GM23248 (cell line): ENCODE measurements at places on chromosomes 5 and 9. TPM values are rescaled to one million over a fixed set of nuclear protein-coding genes. Genes with fewer than 3 reads are reported as not detected.

Gene AFAP1L1
- total RNA-seq, result 0.38 and 0.76 TPM in 2 replicates

Gene AGXT2
- total RNA-seq, result not detected in 2 replicates

Gene MVB12B
- 5.5 and 8.3 TPM in 2 replicates for total RNA-seq

Gene GABRA1
- total RNA-seq, result not detected in 2 replicates

- DNase-seq, result peak; percentile 41
Observed at GRCh38 chr5:39024884-39025283, 49.3 kb downstream of the RICTOR start.

DNA sequence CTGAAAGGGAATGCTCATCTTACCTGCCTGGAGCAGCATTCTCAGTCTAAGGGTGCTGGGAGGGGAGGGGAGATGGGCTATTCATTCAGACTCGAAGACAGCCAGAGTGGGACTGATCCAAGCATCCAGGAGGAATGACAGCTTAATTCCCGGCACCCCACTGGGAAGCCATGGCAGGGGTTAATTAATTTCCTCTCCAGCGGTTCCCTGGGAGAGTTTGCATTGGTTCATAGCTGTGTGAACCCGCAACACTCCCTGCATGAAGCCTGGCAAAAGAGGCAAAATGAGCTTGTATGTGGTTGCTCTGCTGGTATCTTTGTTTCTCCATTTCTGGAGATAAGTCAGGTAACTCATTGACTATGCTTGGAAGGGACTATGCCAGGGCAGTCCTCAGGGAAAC is 401.0 kb upstream of the SLC24A2 start:
- DNase-seq, result no peak

DNA sequence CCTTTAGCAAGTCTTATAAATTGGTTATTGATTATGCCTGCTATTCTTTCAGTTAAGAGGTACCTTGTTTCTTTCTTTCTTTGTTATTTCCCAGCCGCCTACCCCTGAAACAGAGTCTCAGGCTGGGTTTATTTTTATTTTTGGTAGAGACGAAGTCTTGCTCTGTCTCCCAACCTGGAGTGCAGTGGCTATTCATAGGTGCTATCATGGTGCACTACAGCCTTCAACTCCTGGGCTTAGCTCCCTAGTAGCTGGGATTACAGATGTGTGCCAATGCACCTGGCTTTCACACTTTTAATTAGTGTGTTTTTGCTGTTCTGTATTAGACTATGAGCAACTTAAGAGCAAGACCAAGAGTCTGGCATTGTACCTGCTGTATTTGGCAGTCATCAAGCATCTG is 14.2 kb downstream of the MAML1 start:
- no peak for DNase-seq

GRCh38 chr5:91095786-91096385 is 287.2 kb downstream of the ARRDC3 start:
- DNase-seq, result no peak

- no peak for DNase-seq
Observed at GRCh38 chr5:23169660-23170416, 316.7 kb upstream of the CDH12 start.

- DNase-seq, result peak; percentile 13
Observed at GRCh38 chr9:109272745-109273144, 48.1 kb downstream of the EPB41L4B start.
